Smooth muscle cell of the brain vasculature (primary cell): ENCODE measurements at places on chromosomes 6 and 20.

DNA sequence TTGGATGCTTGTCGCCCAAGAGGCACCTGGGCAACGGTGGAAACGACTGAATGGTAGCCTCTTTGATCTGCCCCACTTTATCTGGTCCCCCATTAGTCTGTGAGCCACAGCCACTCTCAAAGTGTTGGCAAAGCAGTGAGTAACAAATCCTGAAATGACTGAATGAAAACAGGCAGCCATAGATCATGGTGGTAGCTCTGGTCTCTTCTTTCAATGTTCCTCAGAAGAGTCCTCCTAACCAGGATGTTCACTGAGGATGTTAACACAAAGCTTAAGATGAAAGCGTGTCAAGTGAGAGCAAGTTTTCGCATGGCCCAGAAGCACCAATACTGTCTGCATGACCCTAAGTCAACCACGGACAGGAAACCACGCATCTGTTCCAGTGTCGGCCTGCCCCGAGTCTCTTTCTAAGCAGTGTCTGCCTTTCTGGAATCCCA, 107.3 kb downstream of the IRF4 start:
- DNase-seq, result no peak

- DNase-seq, result no peak
These were observed 122.3 kb downstream of the CCDC170 start for GRCh38 chr6:151616091-151616513.

- no peak for DNase-seq
These were observed 231.8 kb downstream of the SOD2 start for GRCh38 chr6:159461266-159461665.

GRCh38 chr6:7136859-7137334, 29.1 kb downstream of the RREB1 start:
- DNase-seq, result no peak
